ENCODE measurements at places on chromosomes 6 and 20.

- no peak for DNase-seq
These were observed 361.0 kb downstream of the CD83 start for GRCh38 chr6:14478381-14479225.

DNA sequence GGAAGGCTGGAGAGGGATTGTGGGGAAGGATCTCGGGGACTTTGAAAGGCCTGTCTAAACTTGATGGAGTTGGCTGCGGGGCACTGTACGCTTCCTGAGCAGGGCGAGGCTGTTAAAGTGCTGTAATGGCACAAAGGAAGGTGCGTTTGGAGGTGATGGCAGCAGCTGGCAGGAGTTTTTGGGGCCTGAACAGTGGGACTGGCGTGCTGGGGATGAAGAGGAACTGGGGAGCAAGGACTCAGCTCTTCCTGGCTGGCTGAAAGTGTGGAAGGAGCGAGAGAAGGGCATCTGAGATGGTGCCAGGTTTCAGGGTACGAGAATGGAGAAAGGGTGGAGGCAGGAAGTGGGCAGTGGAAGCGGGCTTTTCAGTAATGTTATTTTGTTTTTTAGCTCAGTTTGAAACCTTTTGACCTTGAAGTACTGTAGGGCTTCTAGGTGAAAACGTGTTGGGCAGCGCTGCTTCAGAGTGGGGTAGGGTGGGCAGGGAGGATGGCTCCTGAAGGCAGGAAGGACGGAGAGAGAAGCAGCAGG is 8.0 kb downstream of the TMEM181 start:
- no peak for DNase-seq

GRCh38 chr6:114342086-114342825 is 567 bp downstream of the HS3ST5 start:
- no peak for DNase-seq

- no peak for DNase-seq
These were observed 8.2 kb downstream of the CYB5R4 start for GRCh38 chr6:83867527-83868161.

- no peak for DNase-seq
These were observed 1.2 kb downstream of the IFNGR1 start for GRCh38 chr6:137217801-137218472.

- DNase-seq, result no peak
These were observed 457.9 kb downstream of the PLCB1 start for GRCh38 chr20:8589956-8590355.

DNA sequence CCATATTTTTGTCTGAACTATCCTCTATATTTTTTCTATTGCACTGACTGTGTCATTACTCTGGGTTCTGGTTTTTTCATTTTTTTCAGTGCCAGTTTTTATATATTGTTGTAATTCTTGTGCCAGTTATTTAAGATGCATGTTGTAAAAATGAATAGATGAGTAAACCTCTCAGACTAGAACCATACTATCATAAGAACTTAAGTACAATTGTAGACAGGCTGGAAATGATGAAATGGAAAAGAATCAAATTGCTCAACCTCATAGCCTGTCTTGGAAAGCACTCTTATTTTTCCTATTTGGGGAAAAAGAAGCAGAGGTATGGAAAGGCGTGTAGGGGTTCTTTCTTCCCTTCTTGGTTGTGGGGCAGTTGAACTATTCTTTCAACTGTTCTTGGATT is 30.2 kb downstream of the PANK2 start:
- no peak for DNase-seq

DNA sequence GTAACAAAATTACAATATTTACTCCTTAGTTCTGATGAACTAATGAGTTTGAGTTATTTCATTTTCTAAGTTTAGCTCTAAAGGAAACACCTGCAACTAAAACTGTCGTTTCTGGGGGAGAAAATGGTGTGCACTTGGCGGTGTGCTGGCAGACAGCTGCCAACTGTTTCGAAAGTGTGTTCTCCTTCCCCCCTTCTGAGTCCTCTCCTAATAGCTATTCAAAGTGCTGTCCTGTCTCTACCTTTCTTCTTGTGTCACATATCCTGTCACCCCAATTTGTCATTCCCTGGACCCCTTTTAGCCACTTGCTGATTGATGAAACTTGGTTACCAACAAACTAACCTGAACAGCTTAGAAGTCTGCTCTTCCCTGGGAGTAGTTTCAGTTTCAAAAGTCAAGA is 4.9 kb upstream of the UBE2J1 start:
- no peak for DNase-seq

DNA sequence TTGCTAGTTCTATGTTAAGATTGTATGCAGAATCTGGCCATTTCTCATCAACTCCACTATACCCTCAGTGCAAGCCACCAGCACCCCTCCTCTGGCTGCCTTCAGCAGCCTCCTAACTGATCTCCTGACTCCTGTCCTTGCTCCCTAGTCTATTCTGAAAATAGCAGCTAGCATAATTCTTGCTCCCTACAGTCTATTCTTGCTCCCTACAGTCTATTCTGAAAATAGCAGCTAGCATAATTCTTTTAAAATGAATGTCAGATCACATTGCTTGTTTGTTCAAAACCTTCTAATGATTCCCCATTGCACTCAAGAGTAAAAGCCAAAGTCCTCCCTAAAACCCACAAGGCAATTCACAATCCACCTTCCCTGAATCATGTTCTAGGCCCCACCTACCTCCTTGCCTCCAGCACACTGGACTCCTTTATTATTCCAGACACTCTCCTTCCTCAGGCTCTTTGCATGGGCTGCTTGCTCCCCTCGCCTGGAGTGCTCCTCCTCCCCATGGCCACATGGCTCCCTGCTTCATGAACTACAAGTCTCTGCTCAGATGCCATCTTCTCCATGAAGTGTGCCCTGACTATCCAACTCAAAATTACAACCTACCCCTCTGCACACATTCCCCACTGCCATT is 164.2 kb upstream of the TNFAIP3 start:
- DNase-seq, result no peak

- no peak for DNase-seq
These were observed 7.2 kb downstream of the PYGB start for GRCh38 chr20:25254986-25255680.

GRCh38 chr6:169677096-169677495 is 24.7 kb downstream of the WDR27 start:
- DNase-seq, result no peak

DNA sequence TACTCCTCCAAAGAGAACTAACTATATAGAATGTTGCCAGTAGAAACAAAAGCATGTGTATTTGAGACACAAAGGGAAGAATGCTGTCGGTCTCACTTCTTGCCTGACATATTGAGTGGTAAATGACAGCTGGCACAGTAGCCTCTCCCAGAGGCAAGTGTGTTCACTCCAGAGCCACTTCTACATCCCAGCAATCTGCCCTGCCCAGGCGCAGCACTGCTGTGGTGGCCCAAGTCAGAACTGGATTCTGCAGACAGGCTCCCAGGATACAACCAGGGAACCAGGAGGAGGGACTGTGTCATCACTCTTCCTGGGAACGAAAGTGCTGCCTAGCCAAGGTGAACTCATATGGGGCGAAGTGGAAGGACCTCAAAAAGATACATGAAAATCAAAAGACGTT is 103.2 kb upstream of the ARMC2 start:
- DNase-seq, result no peak

DNA sequence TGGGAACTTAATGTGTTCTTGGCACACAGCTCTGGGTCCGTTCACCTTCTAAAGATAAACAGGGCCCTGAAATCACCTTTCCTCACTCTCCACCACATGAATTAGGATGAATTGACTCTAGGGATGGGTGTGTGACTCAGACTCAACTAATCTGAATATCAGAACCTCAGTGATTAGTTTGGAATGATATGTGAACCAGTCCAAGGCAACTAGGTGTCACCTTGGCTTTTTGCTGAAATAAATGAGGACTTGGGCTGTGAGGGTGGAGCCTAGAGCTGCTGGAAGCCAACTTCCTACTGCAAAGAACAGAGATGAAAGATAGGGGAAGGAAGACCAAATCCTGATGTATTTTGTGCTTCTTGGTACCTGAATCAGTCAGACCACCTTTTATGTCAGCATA is 132.0 kb upstream of the RNF24 start:
- no peak for DNase-seq

- DNase-seq, result no peak
These were observed 152.3 kb downstream of the CARMIL1 start for GRCh38 chr6:25431306-25431974.

DNA sequence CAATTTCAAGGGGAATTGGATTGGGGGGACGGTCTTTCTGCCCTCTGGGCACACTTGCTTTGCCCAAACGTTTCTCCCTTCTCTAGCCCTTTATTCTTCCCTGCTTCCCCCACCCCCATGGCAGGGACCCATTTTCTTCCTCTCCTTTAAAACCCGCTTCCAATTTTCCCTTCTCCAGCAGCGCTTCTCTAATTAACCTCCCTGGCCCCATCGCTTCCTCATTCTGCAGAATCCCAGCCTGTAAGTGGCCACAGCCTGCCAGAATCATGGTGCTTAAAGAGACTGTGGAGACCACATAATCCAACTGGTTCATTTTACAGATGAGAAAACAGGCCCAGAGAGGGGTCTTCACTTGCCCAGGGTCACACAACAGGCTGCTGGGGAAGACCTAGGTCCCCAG is 61.4 kb downstream of the CPNE5 start:
- no peak for DNase-seq

GRCh38 chr6:85394853-85395538 is 54.9 kb upstream of the NT5E start:
- DNase-seq, result no peak

GRCh38 chr6:157267109-157267611 is 56.2 kb downstream of the TMEM242 start:
- DNase-seq, result no peak

GRCh38 chr20:37336369-37337207 is 9.4 kb upstream of the SRC start:
- DNase-seq, result no peak

GRCh38 chr20:698276-698675 is 22.7 kb upstream of the SCRT2 start:
- DNase-seq, result no peak

All from cortex of kidney (tissue), 1 donor.